ENCODE measurements at places on chromosomes 7 and 10.

DNA sequence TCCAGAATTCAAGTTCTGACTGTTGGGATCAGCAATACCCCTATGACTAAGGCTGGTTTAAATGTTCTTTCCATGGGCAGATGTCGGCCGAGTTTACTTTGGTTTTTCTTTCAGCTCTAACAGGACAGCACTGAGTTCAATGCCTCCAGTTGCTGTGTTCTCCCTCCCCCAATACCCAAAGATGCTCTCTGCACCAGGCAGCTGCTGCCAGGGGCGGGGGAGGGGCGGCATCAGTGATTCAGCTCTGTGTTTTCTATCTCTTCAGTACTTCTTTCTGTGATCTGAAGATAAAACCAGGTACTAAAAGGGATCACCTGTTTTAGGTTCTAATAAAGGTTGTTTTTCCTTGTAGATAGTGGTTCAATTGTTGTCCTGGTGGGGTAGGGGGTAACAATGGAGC is 576.7 kb upstream of the POT1 start:
- no peak for DNase-seq

DNA sequence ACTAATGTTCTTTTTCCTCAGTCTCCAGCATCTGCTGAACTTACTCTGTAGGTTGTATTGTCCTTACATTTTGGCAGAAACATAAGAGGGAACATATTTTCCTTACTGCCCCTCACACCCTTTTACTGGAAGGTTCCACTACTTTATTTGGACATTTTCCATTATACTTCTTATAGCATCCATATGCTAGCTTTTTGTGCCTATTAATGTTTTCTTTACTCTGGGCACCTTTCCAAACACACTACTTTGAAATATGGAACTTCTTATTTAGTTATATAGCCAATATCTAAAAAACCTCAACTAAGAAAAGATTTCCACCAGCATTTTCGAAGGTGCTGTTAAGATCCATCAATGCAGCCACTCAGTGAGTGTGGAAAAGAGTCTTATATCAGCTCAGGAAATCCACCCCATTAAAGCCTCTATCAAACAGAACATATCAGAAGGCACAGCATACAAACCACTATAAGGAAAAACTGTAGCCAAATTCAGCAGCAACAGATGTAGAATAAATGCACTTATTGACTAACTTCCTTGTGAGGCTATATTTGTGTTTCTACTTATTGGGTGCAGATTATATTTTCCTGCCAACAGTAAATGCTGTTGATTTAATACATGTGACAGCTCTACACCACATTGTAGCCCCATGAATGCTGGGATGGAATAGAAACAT is 272.5 kb upstream of the SEMA3E start:
- no peak for DNase-seq

DNA sequence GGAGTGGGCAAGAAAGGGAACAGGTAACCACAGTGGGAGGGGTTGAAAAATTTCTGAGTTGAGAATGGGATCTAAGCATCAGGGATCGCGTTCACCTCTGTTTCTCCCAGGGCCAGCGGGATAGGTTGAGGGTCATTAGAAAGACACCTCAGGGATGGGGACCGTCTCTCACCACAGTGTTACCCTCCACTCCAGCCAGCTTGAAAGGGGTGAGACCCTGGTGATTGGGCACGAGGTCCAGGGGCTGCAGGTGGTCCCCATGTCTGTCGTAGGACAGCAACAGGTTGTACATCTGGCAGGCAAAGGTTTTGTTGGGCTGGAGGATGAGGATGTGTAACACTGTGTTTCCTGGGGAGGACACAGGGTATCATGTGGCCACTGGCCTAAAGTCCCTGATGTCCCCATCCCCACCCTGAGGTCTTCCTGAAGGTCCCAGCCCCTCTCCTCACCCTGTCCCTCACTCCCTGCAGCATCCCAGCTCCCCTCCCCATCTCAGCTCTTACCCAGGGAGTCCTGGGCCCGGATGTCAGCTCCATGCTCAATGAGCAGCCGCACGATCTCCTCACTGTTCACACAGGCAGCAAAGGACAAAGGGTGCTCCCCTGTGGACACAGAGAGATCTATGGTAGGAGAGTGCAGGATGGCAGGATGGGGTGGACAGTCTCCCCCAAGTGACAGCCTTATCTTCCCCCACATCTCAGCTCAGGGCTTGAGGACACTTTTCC is 9.1 kb downstream of the TRPV6 start:
- no peak for DNase-seq

DNA sequence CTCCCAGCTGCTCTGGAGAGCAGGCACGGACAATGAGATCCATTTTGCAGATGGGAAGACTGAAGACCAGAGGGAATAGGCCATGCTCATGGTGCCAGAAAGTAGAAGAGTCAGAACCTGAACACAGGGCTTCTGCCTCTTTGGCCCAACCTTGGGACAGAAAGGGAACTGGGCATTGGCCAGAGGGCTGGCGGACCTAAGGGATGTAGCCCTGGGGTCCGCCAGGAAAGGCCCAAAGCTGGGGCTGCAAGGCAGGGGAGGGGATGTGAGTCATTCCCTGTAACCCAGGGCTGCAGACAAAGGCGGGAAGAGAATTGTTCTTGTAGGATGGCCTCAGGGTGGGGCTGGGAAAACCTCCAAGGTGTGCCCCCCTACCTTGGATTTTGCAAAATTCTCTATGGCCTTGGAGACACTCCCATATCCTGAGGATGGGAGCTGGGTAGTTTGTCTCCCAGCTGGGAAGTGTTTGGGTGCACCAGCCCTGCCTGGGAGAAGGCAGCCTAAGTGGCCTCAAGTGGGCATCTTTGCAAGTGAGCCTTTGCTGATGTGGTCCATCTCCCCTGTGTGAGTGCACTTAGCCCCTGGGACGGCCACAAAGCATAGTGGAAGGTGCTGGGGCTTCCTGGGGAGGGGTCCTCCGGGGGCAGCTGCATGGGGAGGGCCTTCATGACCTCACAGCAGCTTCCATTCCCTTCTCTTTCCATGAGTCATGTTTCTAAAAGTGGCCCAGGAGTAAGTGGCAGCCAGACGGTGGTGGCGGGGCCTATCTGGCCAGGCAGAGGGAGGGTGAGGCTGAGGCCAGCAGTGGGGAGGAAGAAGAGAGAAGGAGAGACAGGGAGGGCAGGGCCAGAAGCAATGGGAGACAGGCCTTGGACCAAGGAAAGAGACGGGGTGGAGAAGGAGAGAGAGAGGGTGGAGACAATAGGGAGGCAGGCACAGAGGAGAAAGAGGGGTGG is 9.2 kb downstream of the AQP1 start:
- DNase-seq, result no peak

GRCh38 chr10:10910634-10911033 is 107.0 kb upstream of the CELF2 start:
- no peak for DNase-seq

- DNase-seq, result no peak
Observed at GRCh38 chr7:92827464-92828120, 8.8 kb downstream of the CDK6 start.

GRCh38 chr10:124990671-124991625 is 49.0 kb downstream of the ZRANB1 start:
- DNase-seq, result no peak

DNA sequence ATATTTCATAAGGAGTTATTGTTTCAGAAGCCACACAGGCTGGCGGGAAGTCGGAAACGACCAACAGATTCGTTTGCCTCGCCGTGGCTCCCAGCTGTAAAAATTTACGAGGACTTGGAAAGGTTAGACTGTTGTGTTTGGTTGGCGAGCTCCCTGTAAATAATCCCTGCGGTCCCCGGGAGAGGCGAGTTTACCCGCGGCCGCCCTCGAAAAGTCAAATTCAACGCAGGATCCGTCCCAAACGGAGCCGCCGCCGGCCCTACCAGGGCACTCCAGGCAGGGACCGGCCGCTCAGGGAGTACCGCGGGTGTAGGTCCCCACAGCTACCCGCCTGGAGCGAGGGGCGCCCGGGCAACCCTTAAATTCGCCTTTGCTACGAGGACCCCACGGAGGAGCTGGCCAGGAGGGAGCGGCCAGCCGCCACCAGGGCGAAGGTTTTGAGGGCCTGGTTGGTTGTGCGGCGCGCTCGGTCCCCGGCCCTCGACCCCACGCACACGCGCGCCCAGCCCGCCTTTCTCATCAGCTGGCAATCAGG is 726 bp upstream of the HOXA9 start:
- DNase-seq, result no peak

DNA sequence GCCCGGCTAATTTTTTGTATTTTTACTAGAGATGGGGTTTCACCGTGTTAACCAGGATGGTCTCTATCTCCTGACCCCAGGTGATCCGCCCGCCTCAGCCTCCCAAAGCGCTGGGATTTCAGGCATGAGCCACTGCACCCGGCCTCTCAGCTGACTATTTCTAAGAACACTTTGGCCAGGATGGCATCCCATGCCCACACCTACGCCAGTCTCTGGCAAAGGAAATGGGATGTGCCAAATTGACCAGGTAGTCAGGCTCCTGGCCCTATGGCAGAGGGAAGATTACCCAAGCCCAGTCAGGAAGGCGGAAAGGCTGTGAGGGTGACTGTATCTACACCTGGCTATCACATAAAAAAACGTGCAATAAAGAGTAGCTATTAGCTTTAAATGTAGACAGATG is 94.1 kb upstream of the DUSP5 start:
- no peak for DNase-seq

Measured in putamen (tissue), 1 donor.